GM23338 (cell line): ENCODE measurements at places on chromosomes 16 and 17. TPM values are rescaled to one million over a fixed set of nuclear protein-coding genes. Genes with fewer than 3 reads are reported as not detected.

DNA sequence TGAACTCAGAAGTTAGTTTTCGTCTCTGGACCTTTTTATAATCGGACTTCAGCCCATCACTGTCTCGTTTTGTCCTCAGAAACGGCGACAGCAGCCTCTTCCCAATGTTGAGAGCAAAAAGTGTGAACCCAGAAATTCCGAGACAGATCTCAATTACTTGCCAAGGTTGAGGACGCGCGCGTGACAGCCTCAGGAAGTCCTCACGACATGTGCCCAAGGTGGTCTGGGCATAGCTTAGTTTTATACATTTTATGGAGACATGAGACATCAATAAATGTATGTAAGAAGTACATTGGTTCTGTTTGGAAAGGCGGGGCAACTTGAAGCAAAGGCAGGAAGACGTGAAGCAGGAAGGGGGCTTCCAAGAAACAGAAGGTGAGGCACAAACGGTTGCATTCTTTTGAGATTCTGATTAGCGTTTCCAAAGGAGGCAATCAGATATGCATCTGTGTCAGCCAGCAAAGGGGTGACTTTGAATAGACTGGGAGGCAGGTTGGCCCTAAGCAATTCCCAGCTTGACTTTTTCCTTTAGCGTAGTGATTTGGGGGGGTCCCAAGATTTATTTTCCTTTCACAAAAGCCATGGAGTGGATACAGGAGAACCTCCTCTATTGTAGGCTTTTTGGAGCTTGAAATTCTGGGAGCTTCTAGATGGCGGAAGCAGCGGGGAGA is 583 bp upstream of the ZNF747 start:
- peak; percentile 76 for DNase-seq

- peak; percentile 42 for DNase-seq
These were observed 5.0 kb downstream of the THOC6 start for GRCh38 chr16:3028716-3029319.

DNA sequence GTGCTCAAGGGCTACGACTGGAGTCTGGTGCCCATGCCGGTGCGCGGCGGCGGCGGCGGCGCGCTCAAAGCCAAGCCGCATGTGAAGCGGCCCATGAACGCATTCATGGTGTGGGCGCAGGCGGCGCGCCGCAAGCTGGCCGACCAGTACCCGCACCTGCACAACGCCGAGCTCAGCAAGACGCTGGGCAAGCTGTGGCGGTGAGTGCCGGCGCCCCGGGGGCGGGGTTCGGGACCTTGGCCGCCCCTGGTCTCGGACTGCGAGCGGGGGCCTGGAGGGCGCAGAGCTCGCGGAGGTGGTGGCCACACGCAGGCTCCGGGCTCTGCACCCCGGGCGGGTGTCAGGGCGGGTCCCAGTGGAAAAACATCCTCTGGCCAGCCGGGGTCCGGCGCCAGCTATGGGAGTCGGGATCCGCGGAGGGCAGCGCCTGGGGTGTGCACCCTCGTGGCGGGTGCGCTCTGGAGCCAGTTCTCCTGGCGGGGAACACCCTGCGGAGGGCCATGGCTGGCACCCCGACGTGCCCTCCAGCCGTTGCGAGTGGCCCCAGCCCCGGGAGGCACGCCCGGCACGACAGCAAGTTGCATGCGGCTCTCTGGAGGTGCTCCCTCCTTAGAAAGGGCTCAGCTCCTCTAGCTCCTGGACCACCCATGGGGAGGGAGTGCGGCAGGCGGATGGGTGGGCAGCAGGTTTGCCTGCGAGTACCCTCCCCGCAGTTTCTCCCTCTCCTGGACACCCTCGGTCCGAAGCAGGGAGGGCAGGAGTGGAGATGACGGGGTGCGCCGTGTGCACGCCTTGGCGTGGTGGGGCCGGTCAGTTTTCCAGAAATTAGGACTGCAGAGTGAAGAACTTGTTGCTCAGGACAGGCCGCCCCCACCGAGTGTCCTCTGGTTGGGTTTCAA is 824 bp downstream of the SOX8 start:
- DNase-seq: peak; percentile 46

The KRTAP3-1 gene
- total RNA-seq: not detected in 2 replicates

The CCDC40 gene
- 7.1 and 8.1 TPM in 2 replicates for total RNA-seq

The NLRC5 gene
- total RNA-seq: 3.9 and 8.1 TPM in 2 replicates

The HBZ gene
- total RNA-seq: not detected in 2 replicates

The KRT33B gene
- not detected in 2 replicates for total RNA-seq

The CCL8 gene
- not detected in 2 replicates for total RNA-seq

- no peak for DNase-seq
These were observed 23.5 kb upstream of the PHOSPHO1 start for GRCh38 chr17:49254066-49254465.

- DNase-seq: peak; percentile 88
These were observed 107.0 kb upstream of the CACNG5 start for GRCh38 chr17:66727634-66728570.

The CSF3 gene
- total RNA-seq: 1.2 TPM in 1 of 2 replicates, not detected in the other

The SMYD4 gene
- 18.4 and 21.9 TPM in 2 replicates for total RNA-seq

The ABCC12 gene
- total RNA-seq: not detected in 2 replicates

The WFIKKN1 gene
- 6.8 and 11.2 TPM in 2 replicates for total RNA-seq

GRCh38 chr17:61002316-61002736 is 324.7 kb downstream of the BCAS3 start:
- peak; percentile 56 for DNase-seq

DNA sequence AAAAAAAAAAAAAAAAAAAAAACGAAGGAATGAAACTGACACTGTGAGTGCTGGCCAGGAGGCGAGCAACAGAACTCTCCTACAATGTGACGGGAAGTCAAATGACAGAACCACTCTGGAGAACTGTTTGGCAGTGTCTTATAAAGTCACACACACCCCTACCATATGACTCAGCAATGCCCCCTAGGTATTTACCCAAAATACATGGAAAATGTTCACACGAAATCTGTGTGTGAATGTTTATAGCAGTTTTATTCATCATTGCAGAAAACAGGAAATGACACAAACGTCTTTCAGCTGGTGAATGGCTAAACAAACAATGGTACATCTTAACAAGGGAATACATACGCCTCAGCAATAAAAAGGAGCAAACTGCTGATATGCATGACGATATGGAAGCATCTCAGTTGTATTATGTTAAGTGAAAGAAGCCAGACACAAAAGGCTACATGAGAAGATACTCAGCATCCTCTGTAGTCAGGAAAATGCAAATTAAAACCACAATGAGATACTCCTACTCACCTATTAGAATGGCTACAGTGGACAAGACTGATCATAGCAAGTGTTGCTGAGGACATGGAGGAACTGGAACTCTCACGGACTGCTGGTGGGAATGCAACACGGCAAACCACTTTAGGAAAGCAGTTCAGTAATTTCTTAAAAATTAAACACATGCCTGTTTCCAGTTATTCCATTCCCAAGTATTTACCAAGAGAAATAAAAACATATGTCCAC is 74.7 kb downstream of the TBC1D16 start:
- no peak for DNase-seq

DNA sequence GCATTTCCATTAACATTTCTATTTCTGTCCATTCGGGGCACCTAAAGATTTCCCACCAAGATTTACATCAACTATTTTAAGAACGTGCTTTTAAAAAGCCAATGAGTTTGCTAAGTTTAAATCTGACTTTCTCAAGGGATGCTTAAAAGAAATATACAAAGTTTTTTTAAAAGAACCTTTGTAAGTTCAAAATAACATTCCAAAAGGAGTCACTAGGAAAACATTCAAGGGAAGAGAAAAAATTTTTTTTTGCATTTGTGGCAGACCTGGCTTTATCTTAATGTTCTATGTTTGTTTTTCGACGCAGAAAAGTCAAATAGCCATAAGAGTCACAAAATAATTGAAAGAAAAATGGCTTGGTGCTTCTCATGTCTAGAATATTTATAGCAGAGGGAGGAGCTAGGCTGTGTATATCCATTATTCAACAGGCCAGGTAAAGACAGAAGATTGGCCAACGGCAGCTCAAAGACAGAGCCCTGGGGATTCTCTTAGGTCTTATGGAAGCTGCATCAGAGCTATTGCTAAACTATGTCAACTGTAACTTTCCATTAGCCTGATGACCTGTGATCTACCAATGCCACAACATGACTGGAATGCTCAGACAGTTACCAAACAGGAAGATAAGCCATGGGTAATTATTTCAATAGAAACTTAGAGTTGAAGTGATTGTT is 37.8 kb upstream of the MYOCD start:
- no peak for DNase-seq

DNA sequence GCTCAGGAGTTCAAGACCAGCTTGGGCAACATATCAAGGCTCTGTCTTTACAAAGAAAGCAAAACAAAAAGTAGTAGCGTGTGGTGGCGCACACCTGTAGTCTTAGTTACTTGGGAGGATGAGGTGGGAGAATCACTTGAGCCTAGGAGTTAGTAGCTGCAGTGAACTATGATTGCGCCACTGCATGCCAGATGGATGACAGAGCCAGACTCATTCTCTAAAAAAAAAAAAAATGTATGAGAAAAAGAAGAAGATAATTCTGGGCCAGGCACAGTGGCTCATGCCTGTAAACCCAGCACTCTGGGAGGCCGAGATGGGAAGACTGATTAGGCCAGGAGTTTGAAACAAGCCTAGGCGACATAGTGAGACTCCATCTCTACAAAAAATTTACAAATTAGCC is 28.5 kb downstream of the STAT5B start:
- DNase-seq: no peak

GRCh38 chr16:85288869-85289660 is 176.8 kb upstream of the CIBAR2 start:
- DNase-seq: no peak

The ACE gene
- 5.4 and 9.1 TPM in 2 replicates for total RNA-seq

The TP53TG3 gene
- total RNA-seq: not detected in 2 replicates

- DNase-seq: no peak
These were observed 54.4 kb downstream of the SCNN1G start for GRCh38 chr16:23236983-23237382.

The CNGB1 gene
- total RNA-seq: not detected in 2 replicates

The TP53TG3B gene
- not detected in 2 replicates for total RNA-seq

GRCh38 chr17:73224237-73224636 is 31.4 kb downstream of the COG1 start:
- DNase-seq: no peak

The CCDC144A gene
- total RNA-seq: 3.2 and 4.2 TPM in 2 replicates

The HAP1 gene
- 2.2 and 3.5 TPM in 2 replicates for total RNA-seq

The EVPL gene
- 0.62 and 1.3 TPM in 2 replicates for total RNA-seq

DNA sequence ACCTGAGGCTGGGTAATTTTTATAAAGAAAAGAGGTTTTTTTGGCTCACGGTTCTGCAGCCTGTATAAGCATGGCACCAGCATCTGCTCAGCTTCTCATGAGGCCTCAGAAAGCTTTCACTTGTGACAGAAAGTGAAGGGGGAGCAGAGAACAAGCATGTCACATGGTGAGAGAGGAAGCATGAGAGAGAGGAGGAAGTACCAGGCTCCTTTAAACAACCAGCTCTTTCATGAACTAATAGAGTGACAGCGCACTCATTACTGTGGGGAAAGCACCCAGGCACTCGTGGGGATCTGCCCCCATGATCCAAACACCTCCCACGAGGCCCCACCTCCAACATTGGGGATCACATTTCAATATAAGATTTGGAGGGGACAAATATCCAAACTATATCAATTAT is 86.8 kb downstream of the USP32 start:
- peak; percentile 45 for DNase-seq

DNA sequence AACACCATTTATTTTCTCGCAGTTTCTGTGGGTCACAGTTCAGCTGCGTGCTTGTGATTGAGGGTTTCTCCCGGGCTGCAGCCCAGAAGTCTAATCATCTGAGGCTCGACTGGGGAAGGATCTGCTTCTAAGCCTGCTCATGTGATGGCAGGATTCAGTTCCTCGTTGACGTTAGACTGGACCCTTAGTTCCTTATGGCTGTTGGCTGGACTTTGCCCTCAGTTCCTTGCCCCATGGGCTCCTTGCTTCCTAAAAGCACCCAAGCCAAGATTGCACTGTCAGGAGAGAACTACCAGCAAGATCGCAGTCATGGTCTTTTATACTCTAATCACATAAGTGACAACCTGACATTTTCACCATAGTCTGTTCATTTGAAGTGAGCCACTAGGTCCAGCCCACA is 250.0 kb downstream of the PRKCA start:
- DNase-seq: no peak

DNA sequence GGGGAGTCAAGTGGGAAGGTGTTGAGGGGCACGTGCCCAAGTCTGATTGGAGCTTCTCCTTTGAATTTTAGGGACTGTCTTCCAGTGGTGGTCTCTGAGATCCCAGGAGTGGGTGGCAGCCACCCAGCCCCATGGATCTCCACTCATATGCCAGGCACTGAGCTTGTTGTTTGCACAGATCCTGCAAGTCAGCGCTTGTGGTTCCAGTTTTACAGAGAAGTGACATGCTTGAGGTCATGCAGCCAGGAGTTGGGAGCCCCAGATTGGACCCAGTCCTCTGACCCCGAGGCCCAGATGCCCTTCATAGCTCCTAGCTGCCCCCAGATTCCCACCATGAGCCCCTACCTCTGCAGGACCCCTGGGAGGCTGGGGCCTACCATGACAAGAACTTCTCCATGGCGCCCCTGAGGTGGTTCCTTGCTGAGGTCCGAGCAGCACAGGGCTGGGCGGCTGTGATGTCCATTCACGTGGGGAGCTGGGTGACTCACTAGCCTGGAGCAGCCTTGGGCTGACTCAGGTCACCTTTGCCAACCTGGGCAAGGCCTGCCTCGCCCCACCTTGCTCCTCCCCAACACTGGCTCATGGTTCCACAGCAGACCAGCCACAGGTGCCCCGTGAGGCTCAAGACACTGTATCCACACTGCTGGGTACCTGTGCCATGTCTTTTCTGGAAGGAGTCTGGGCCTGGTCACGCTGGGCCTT is 47.4 kb downstream of the RAI1 start:
- no peak for DNase-seq

The TPSD1 gene
- total RNA-seq: 0.17 TPM in 1 of 2 replicates, not detected in the other

The TMEM238L gene
- total RNA-seq: not detected in 2 replicates
